ENCODE measurements at places on chromosomes 1 and 21. TPM values are rescaled to one million over a fixed set of nuclear protein-coding genes. Genes with fewer than 3 reads are reported as not detected.

Gene OR2T33
- total RNA-seq, result 0.25 TPM

Gene SLC1A7
- not detected for total RNA-seq

Gene GJA8
- not detected for total RNA-seq

DNA sequence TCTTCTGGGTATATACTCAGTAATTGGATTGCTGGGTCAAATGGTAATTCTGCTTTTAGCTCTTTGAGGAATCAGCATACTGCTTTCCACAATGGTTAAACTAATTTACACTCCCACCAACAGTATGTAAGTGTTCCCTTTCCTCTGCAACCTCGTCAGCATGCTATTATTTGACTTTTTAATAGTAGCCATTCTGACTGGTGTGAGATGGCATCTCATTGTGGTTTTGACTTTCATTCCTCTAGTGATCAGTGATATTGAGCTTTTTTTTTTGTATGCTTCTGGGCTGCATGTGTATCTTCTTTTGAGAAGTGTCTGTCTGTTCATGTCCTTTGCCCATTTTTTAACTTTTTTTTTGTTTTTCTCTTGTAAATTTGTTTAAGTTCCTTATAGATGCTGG, 279.4 kb downstream of the PTGER3 start:
- no peak overlapping the region for H3K27ac ChIP-seq
- no peaks in the 10 kb centered on the region for H3K4me1 ChIP-seq
- H3K27me3 ChIP-seq, result no peaks in the 10 kb centered on the region
- DNase-seq, result no peak
- no peak overlapping the region for H3K4me3 ChIP-seq

Gene FMO1
- not detected for total RNA-seq

GRCh38 chr1:184427722-184428121, 40.9 kb downstream of the C1orf21 start:
- H3K27me3 ChIP-seq, result no peaks in the 10 kb centered on the region
- H3K4me3 ChIP-seq, result no peak overlapping the region
- no peak overlapping the region for H3K27ac ChIP-seq

Gene SH3BGR
- total RNA-seq, result 0.87 TPM

GRCh38 chr1:100782473-100783039, 63.0 kb downstream of the VCAM1 start:
- no peaks in the 10 kb centered on the region for H3K4me1 ChIP-seq
- no peak for DNase-seq
- H3K4me3 ChIP-seq, result no peak overlapping the region
- H3K27ac ChIP-seq, result no peak overlapping the region
- no peaks in the 10 kb centered on the region for H3K27me3 ChIP-seq

All from CD4-positive, alpha-beta T cell (primary cell).